Posterior vena cava (tissue), 2 donors: ENCODE measurements at places on chromosomes 7 and 10.

GRCh38 chr10:63884426-63884825 is 363.2 kb downstream of the REEP3 start:
- DNase-seq: no peak

DNA sequence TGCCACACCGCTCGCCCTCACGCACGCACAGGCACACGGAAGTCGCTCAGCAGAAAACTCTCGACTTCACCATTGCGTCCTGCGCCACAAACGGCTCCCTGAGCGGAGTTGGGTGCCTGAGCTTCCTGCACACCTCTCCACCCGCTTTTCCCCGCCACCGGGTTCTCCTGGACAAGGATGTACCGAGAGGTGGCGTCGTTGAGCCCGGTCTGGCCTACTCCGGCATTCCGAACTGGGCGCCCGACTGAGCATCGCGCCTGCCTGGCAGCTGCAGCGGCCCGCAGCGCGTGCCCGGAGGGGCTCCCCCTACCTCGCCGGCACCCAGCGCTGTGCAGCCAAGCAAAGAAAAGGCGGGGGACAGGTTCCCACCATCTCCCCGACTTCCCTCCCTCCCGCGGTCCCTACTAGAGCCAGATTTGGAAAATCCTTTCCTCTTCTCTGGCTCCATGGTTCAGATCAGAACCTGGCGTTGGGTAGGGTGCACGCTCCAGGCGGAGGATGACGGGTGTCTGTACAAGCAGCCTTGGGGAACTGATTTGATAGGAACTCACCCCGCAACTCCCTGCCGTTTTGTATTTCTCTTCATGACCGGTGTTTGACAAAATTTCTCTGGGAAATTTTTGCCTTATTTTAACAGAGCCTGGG is 1.7 kb downstream of the SORCS3 start:
- peak; percentile 83 for DNase-seq

- no peak for DNase-seq
Measured at GRCh38 chr10:1516492-1517165, 220.7 kb downstream of the ADARB2 start.

- no peak for DNase-seq
Measured at GRCh38 chr7:40916813-40917212, 782.0 kb downstream of the SUGCT start.

DNA sequence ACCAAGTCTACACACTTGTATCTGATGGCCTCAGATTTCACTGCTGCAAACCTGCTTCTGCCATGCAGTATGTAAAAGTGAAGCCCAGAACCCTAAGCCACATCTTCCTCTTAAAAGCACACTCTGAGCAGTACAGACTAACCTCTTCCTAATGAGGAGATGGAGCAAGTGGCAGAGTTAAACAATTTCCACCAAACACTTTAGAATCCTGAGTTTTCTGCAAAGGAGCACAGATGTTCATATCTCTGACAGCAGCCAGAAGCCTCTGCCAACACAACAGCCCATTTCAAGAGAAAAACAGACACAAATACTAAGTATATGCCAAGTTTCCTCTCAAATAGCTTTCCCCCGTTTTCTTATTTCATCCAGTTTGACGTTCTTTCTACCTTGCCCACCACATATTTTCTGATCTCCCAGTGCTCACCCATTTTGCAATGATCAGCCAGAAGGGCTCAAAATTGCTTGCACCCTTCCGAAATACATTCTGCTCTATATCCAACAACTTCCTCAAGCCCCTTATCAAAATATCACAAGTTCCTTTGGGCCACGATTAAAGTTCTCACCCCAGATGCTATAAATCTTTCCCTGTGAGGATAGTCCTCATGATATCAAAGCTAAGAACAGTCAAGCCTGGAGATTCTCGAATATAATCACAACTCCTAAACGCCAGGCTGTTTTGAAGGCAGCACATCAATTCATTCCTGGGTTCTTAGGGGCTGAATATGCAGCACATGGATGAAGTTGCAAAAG is 27.5 kb downstream of the ELMO1 start:
- DNase-seq: no peak

GRCh38 chr7:28036696-28037095 is 143.9 kb downstream of the JAZF1 start:
- DNase-seq: no peak

- DNase-seq: no peak
Measured at GRCh38 chr7:149692557-149692982, 80.8 kb downstream of the ZNF467 start.

GRCh38 chr10:52453501-52453900 is 139.4 kb downstream of the DKK1 start:
- DNase-seq: no peak

DNA sequence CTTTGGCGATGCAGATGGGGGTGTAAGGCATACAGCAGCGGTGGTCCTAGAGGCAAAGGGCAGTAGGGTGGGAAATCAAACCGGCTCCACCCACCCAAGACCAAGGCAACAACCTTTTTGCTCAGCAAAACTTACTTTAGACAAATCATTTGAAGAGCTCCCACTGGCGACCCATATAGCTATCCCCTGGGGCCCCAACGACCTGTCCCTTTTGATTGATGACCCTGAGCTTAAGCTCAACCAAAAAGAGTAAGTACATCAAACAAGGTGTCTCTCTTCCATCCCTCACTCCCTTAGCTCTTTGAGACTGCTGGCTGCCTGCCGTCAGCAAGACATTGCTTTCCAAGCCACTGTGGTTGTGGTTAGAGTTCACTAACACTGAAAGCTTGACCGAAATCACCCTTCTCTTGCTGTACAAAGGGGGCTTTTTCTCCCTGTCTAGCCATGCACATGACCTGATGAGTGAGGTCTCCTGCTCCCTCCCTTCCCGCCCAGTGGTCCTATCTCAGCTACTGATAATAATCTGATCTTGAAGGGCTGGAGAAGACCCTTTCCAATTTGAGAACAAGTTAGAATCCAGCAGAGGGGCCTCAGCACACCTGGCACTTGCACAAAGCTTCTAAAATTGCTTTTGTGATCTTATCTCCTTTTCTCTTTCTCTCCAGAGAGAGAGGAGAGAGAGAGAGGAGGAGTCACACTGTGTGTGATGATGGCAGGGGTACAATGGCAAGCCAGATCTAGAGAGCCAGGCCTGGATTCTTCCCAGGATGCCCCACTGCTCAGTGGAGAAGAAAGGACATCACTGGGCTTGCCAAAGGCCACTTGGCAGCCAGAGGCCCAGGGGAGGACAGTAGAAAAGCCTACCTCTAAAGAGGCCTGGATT is 42.2 kb downstream of the XPNPEP1 start:
- no peak for DNase-seq

DNA sequence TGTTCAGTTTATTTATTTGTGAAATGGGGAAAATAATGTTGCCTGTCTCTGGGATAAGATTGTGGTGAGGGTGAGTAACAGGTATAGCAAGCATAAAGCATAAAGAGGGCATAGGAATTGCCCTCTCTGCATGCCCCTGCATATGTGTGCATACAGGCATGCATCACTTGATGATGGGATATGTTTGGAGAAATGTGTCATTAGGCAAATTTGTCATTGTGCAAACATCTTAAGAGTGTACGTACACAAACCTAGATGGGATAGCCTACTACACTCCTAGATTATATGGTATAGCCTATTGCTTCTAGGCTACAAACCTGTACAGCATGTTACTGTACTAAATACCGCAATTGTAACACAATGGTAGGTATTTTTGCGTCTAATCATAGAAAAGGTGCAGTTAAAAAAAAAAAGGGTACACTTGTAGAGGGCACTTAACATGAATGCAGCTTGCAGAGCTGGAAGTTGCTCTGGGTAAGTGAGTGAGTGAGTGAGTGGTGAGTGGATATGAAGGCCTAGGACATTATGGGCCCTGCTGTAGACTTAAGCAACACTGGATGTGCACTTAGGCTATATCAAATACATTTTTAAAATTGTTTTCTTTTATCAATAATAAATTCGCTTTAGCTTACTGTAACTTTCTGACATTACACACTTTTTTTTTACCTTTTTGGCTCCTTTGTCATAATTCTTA is 386.5 kb upstream of the ANKRD30A start:
- no peak for DNase-seq

GRCh38 chr10:62057850-62058249 is 156.4 kb downstream of the ARID5B start:
- no peak for DNase-seq

DNA sequence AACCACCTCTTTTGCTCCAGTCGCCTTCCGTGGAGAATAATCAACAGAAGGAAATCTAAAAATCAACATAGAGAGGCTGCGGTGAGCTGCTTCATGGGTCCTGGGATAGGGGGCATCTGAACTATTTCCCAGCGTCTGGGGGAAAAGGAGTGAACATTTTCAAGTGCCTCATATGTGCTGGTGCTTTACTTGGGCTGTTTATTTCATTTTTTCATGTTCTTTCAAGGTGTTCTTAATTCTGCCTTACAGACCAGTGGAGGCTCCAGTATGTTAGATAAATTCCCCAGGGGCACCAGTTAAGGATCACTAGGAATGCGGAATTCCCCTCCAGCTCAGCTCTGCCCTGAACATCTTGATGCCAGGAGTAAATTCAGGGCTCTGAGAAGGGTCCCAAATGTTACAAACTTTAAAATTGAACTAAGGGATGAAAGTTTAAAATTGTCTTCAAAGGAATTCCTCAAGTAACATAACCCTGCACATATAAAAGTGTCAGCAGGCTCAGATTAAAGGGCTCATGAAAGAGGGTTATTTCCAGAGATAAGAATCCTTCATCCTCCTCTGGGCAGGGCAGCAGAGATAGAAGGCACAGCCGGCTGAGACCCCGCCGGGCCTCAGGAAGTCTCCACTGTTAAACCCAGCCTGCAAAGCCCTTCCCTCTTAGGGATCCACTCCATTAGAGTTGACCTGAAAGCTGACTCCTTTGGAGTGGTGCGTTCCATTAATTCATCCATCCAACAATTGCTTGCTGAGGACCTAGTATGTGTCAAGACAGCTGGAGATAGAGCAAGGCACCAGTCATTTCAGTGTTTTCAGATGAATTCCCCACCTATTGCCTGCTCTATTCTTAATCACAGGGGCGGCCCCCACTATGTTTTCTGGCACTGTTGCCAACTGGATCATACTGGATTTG is 345.8 kb downstream of the KCNMA1 start:
- no peak for DNase-seq

- no peak for DNase-seq
Measured at GRCh38 chr10:21427804-21428481, 97.5 kb downstream of the SKIDA1 start.

GRCh38 chr7:80183900-80184685 is 49.5 kb downstream of the GNAI1 start:
- DNase-seq: no peak

DNA sequence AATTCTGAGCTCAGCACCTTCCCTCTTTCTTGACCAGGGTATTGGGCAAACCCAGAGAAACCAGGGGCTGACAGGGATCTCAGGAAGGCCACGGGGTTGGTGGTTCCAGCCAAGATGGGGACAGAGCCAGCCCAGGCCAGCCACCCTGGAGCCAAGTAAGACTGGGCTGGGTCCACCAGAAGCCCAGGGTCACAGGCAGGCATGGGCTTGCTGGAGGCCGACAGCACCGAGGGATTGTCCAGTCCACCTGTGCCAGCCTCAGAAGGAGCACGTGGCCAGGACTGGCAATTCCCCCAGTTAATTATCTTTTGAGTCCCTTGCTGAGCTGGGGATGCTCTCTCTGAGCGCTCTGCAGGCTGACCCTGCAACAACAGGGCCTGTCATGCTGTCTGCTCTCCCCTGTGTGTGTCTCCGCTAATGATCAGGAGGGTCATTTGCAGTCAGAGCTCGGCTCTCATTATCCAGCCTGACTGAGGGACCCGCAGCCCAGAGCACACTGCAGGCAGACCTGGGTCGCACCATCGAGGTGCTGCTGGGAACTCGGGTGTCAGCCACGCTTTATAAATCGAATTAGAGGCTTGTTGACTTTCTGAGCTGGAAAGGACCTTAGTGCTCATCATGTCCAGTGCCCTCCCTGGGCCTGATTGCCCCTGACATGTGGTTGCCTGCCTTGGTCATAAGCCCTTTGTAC is 69.5 kb upstream of the PPIF start:
- no peak for DNase-seq

DNA sequence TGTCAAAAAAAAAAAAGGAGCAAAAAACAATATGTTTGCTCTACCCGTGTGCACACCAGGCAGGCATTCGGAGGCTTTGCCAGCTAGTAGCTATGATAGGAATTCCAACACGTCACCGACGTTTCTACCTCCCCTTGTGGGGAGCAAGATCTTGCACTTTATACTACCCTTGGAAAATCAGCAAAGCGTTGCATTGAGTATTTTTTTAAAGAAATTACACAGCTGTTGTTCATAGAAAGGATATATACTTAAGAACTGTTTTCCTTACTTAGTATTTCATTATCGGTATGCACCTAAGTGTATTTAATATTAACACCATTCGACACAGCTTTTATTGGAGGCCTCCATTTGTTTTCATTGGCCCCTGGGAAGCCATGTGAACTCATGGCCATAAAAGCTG is 159.9 kb upstream of the MGMT start:
- no peak for DNase-seq

DNA sequence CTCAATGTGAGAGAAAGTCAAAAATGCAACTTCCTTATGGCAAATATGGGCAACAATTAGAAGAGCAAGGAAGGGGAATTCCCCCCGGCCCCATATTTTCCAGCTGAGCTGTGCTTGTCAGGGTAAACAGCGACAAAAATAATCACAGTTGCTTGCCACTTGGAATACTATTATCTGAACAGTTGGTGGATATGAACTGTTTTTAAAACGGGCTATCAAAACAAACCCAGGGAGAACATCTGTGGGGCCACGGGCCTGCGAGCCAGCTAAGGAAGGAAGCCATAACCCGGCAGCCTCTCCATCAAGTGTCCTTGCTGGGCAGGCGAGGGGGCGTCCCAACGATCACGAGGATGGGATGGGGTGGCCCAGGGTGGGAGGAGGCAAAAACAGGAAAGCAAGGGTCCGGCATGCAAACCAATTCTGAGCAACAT is 228.4 kb downstream of the ARHGAP12 start:
- DNase-seq: no peak

DNA sequence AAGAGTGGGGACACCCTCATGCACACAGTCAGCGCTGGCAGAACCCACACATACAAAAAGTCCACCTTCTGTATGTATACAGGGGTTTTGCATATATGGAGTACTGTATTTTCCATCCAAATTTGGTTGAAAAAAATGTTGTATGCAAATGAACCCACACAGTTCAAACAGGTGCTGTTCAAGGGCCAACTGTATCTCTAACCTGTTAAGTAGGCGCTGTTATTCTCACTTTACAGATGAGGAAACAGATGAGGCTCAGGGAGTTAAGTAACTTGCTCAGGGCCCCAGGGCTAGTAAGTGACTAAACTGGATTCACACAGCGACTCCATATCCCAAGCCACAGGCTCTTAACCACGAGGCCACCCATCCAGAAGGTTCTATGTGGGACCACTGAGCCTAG is 69.9 kb downstream of the C10orf105 start:
- DNase-seq: no peak

DNA sequence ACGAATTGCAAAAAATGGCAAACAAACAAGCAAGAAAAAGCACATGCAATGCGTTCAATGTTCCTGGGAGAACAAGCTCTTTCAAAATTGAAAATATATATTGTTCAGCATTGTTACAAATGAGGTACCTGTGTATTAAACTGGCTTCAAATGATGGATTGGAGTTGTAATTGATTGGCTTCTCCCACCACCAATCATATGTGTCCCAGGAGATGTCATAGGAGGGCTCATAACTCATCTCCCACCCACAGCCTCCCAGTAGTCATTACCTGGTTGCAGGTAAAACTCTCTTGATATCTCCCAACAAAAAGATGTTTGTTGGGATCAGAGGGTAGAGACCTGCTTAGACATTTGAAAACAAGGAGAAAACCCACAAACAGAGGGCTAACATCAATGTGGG is 302.9 kb downstream of the BAMBI start:
- DNase-seq: no peak
